ENCODE measurements at places on chromosomes 4 and X.

- DNase-seq, result no peak
Measured at GRCh38 chr4:133124746-133125145, 24.3 kb upstream of the PCDH10 start.

DNA sequence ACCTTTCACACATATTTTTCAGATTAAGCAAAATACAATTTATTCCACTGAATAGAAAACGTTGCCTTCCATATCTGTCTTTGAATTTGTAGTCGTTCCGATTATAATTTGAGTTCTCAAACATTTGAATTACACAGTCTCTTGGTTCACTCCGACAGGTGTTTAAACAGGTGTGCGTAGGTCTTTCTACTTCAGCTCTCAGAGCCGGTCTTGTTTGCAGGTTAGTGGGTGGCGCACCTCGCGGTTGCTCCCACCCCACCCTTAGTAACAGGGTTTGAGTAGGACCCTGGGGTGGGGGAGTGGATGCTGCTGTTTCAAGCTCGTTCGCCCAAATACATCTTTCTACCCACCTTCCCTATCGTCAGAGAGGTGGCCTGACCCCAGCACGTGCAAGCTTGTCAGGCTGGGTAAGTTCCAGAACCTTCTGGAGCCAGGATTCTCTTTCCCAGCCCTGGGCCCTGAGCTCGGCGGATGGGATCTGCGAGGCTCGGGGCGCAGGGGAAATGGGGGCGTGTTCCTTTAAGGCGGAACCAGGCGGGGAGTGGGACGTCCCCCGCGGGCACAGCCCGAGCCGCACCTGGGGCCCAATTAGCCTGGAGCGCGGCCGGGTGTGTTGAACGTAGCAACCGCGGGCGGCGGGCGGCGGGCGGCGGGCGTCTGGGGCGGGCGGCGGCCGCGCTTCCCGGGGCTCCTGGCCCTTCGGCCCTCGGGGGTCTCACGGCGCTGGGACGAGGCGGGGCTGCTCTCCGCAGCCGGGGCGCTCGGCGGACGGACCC, at the start of gene FAM149A:
Gene FAM149A, plus strand, starts transcription at position 591 of the 776 bp plus-strand sequence.
- DNase-seq, result no peak

GRCh38 chrX:149032449-149032848, 472.7 kb downstream of the IDS start:
- no peak for DNase-seq

GRCh38 chr4:109435635-109436034, 2.0 kb downstream of the SEC24B start:
- DNase-seq, result no peak

- no peak for DNase-seq
Measured at GRCh38 chrX:7146703-7147412, 654 bp upstream of the STS start.

DNA sequence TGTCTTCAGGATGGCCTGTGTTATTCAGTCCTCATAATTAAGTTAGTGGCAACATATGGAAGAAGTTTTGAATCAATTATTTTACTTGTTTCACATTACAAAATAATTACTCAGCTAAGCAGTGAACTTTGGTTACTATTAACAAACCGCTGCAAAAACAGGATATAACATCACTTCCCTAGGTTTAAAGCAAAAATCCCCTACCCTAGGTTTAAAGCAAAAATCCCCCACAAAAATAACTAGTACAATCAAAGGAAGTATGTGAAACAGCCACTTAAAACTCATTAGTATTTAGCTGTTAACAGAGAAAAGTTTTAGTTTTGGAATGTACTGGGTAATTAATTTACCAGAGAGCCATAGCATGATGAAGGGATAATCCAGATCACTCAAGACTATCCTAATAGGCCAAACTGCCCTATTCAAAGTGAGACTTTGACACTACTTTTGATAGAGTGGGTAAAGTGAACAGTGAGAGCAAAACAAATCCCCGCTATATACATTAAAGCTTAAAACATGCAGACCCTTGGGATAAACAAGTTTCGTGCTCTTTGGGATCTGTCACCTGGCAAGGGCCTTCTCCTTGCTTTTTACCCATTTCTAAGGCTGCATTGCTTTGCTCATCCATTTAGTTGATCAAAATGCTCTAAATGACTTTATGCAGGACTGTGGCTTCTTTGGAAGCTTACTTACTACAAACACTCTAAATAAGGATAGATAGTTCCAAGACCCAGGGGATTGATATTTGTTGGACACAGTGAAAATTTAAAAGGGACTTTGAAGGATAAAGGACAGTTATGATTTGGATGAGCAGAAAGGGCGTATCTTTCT, 36.4 kb upstream of the GPR174 start:
- DNase-seq, result no peak

DNA sequence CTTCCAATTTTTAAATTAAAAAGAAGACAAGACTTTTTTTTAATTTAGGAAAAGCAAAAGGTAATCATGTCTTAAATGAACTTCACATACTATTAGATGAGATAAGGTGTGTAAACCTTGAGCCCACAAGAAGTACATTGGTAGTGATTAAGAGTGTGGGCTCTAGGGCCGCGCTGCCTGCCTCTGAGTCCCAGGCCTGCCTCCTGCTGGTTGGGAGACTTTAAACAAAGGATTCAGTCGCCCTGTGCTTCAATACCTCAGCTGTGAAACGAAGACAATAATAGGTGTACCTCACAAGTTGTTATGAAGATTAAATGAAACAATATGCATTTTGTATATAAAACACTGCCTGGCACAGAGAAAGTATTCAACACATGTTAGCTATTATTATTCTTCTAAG, 95.9 kb upstream of the MYOZ2 start:
- DNase-seq, result no peak

DNA sequence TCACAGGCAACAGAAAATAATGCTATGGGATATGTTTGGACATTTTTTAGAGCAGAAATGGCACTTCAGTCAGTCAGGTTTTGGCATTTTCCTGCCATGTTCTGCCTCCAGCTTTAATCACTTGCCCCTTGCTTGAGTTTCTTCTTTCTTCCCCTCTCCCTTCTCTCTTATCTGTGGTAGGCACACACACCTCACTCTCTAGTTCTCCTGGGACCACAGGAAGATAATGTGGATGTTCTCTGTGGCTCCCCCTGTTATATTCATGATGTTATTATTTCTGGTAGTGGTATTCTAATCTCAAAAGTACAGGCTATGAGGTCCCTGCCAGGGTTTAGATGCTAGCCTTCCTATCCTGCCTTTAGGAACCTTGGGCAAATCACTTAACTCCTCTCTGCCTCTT, 5.2 kb downstream of the HADH start:
- DNase-seq, result no peak

GRCh38 chr4:304969-305680, at the start of gene ZNF732:
TSS of gene ZNF732 (minus strand) at chr4:305474. CDS start at chr4:305310, 164 bp downstream.
- DNase-seq, result no peak

Data from Caki2 (cell line).